ENCODE measurements at places on chromosomes 2 and 18.

- DNase-seq: no peak
Measured at GRCh38 chr18:78751664-78752063, 228.0 kb upstream of the SALL3 start.

DNA sequence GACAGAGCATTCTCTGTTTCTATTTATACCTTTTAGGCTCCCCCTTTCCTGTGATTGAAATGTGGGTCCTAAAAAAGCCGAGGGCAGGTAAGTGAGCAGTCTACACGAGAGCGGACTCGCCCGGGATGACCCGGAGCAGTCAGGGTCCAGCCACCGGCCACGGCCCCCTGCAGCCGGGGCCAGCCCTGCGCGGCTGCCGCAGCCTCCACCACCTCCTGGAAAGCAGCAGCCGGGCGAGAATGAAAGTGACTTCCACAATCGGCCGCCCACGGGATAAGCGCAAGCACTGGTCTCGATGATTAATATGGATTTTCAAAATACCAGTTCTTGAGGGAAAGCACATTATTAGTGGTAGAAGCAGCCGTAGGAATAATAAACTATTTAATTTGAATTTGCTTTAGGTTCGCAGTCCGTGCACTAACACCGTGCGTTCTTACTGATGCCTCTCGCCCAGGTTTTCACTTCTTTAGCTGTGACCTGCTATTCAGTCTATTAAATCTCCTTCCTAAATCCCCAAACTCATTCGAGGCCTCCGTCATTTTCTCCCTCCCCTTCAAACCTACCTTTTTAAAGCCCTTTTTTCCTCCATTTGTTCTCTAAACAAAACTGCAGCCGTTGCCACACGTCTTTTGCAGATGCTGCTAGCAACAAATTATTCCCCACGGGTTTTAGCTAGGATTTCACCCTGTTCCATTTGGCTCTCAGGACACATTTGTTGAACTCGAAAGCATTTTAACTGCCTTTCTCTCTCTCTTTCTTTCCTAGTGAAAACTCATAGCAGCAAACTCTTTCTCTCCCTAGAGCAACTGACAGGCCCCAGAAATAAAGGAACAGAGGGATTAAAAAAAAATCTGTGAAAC is 1015.1 kb upstream of the PIK3C3 start:
- no peak for DNase-seq

DNA sequence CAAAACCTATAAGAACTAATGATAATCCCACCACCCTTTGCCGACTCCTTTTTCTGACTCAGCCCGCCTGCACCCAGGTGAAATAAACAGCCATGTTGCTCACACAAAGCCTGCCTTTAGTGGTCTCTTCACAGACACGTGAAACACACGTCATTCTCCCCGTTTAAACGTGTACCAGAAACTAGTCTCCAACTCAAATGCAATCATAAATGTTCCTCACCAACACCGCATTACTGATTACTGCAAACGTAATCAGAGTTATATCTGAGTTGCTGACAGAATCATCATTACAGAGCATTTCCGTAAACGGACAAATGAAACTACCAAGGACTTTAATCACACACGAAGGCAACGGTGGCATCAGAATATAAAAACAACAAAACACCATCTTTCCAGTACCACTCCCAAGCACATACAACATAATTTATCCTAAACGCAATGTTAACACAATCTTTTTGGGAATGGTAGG is 1.9 kb downstream of the CLK1 start:
- DNase-seq: no peak

GRCh38 chr18:52845036-52845435 is 505.0 kb downstream of the DCC start:
- DNase-seq: no peak

DNA sequence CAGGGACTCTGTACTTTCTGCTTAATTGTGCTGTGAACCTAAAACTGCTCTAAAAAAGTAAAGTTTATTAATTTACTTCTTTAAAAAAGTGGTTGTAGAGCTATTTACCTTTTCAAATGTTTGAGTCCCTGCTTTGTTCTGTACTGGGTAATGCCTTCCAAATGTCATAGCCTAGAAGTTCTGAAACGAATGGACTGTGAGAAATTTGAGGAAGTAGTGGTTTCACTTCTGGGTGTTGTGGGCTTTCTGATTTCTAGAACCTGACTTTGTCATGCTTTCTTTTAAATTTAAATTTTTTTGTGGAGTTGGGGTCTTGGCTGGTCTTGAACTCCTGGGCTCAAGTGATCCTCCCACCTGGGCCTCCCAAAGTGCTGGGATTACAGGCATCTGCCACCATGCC is 44.6 kb downstream of the SMAD4 start:
- DNase-seq: no peak

GRCh38 chr2:143182649-143183048 is 53.4 kb downstream of the ARHGAP15 start:
- DNase-seq: no peak

- DNase-seq: no peak
Measured at GRCh38 chr18:67514901-67515540, 1.5 kb downstream of the DSEL start.

GRCh38 chr2:127597984-127598380 is 48.0 kb upstream of the GPR17 start:
- no peak for DNase-seq

DNA sequence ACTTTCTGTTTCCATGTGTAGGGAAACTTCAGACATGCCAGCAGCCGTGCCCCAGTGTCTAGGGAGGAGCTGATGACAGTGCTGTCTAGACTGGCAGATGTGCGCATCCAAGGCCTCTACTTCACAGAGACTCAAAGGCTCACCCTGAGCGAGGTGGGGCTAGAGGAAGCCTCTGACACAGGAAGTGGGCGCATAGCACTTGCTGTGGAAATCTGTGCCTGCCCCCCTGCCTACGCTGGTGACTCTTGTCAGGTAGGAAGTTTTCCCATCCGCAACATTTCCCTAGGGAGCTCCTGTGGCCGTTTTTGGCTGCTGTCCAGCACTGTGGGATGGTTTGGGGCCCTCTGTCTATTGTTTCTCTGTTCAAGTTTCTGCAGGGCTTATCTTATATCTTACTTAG is 143.1 kb upstream of the TTC39C start:
- DNase-seq: no peak

DNA sequence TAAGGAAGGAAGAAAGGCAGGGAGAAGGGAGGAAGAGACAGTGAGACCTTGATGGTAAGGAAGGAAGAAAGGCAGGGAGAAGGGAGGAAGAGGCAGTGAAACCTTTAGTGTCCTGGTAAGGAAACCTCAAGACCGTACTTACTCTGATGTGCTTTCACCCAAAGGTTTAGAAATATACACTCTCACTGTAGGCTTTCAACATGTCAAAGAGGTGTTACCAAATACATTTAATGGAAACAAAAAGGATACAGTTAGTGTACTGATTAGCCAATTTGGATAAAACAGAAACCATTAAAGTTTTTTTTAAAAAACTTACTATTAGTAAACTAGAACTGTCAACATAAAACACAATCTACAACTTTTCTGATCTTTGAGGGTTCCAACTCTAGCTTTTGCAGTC is 7.1 kb downstream of the FBXO15 start:
- DNase-seq: no peak

DNA sequence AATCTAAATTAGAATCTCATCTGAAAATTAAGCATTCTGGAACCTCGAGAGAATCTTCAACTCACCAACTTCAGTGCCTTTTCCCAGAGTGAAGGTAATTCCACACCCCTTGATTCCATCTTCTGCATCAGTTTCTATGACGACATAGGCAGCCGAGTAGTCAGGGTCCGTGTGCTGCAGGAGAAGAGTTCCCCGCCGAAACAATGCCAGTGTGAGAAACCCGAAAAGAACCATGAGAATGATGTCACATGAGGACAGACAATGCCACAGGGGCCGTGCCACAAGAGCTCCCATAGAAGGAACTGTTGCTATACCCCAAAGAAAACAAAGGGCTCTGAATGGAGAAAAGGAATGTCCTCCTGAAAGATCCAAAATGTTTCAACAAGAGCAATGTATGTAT is 6.0 kb downstream of the ENOSF1 start:
- DNase-seq: no peak

DNA sequence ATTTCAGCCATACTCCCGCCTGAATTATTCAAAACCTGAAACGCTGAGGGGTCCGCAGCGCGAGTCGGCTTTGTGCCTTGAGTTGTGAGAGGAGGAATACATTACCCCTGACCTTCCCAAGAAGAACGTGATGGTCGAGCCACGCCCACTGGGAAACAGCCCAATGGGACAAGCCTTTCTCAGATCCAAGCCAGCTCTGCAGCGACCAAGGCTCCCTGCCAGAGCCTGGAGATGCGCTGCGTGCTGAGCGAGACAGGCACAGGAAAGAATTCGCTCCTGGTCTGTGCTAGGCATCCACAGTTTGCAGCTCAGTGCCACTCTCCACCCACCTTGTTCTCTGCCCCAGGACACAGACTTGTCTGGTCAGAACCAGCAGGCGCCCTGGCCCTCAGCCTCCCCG is 74.1 kb upstream of the GLI2 start:
- no peak for DNase-seq

DNA sequence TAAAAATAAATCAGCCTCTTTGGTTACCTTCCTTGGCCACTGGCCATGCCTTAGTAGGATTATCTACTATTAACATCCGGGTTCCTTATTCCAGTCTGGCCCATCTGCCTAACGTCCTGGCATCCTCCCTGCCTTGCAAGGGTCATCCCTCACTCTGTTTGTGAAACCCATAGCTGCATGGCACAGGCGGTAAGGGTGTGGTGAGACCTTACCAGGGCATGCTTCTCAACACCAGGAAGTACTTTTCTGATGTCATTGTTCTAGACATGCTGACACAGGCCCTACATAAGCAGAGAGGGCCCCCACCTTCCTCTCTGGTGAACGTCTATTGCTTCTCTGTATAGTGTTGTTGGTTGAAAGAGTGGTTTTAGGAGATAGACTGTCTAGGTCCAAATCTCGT is 296.8 kb upstream of the SPRED2 start:
- no peak for DNase-seq

DNA sequence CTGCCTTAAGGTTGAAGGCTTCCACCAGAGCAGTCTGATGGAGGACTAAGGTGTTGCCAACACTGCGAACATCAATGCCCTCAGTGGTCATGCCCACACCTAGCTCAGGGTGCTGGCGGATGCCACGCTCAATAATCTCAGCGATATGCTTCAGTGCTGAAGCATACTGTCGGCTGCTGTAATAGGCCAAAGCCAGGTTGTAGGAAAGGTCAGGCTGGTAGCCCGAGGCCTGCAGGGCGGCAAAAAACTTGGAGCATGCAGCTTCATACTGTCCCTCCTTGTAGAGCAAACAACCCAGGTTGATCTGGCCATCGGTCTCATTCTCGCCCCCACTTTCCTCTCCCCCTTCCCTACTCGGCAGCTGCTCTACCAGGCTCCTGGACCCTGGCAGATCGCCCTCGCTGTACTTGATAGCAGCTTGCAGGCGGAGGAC is 159.4 kb downstream of the AGPS start:
- no peak for DNase-seq

DNA sequence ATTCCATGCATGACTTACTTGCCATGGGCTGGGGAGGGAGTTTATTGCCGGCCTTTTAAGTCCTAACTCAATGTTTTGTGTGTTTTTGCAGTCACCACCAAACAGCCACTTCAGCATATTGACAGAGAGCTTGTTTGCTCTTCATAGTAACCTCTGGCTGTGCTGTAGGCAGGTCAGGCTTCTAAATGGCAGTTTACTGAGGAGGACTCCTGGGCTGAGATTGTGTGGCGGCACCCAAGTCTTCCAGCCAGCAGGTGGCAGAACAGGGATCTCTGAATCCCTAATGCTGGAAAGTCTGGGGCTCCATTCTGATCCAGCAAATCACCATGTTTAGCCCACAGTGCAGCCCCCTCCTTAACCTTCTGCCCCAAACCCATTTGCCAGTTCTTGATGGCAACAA is 121.2 kb downstream of the CAPN13 start:
- DNase-seq: no peak

Measured in caudate nucleus (tissue), 63 donors.